ENCODE measurements at places on chromosomes 7 and 10.

- no peak for DNase-seq
Observed at GRCh38 chr7:155792999-155793560, 19.2 kb downstream of the SHH start.

GRCh38 chr10:59677253-59677831 is 32.3 kb downstream of the SLC16A9 start:
- no peak for DNase-seq

DNA sequence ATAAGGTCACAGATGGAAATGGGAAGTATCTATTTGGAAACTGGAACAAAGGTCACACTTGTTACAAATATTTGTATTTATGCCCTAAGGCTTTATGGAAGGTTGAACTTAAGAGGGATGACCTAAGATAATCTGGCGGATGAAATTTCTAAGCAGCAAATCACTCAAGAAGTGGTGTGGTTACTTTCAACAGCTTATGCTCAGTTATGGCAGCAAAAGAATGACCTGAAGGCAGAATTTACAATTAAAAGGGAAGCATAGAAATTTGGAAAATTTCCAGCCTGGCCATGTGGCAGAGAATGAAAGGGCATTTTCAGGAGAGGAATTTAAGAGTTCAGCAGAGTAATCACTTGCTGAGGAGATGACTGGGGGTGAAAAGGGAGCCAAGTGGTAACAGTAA is 95.8 kb upstream of the TNS3 start:
- DNase-seq: no peak

GRCh38 chr7:45174328-45174610 is 16.7 kb downstream of the RAMP3 start:
- no peak for DNase-seq

DNA sequence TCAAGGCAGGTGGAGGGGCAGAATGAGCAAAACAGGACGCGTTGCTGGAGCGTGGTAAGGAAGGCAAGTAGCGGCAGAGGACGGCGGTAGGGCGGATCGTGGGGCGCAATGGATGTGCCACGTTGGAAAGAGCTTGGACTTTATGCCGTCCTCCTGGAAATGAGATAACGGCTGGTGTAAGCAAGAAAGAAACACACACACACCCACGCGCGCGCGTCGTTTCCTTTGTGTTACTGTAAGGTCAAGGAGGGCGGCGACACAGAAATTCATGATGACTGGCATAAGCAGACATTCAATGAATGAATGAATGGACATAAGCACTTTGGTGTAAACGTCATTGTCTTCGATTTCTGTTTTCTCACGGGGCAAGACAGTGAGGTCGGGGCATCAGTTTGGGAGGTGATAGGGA is 683 bp upstream of the ENTPD7 start:
- peak; percentile 3 for DNase-seq

DNA sequence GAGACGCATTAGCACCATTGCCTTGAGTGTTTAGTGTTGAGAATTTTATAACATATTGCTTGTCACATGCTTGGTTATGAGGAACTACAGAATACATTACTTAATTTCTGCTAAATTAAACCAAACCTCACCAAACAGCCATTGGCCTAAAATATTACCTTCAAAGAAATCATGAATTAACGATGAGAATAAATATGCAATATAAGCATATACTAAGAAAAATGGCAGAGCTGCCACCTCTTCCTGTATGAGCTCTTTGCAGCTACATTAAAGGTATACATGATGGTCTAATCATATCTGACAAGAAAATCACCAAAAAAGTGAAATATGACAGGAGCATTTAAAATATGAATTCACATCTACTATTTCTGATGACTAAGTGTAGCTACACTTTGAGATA is 5.2 kb upstream of the RHEB start:
- DNase-seq: no peak

DNA sequence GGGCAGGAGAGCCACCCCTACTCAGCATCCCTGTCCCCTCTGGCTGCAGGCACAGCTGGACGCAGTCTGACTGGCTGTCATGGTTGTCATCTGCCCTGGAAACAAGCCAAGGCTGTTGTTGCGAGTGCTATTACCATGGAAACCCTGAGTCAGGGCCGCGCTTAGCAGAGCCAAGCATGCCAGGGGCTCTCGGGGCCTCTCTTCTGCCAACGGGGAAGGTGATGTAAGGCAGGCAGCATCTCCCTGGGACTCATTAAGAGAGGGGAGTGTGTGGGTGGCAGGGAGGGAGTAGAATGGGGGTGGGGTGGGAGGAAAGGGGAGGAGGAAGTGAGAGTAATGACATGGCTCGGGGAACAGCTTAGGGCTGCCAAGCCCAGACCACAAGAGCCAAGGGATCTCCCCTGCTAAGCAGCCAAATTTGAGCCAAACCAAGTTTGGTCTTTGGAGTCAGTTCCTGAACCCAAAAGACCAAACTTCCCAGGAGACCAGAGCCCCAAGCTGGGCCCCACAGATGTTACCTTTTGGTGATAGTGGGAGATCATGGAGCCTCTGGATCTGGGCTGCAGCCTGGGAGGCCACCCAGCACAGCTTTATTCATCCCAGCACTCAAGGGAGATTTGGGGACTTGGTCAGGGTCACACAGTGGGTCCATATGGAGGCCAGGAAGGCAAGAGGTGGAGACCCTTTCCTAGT is 67.6 kb downstream of the TMEM130 start:
- no peak for DNase-seq

GRCh38 chr7:114879554-114879953 is 42.3 kb upstream of the MDFIC start:
- DNase-seq: no peak

DNA sequence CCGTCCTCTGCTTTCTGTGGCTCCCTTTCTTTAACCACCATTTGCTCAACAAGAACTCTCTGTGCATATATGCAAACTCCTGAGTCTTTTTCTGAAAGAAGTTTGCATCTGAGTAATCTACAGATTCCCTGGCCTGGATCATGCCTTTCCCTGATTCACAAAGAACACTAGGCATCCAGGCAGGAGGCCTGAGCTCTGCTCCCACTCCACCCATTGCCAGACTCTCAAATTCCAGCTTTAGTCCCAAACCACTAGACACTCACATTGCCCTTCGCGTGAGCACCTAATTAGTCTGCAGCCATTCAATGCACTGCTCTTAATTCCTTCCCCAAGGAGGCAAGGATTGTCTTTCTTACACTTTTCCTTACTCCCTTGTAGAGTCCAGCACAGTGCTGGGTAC is 60.9 kb downstream of the ABCC2 start:
- DNase-seq: no peak

- no peak for DNase-seq
Observed at GRCh38 chr10:127452568-127452967, 96.5 kb upstream of the NPS start.

DNA sequence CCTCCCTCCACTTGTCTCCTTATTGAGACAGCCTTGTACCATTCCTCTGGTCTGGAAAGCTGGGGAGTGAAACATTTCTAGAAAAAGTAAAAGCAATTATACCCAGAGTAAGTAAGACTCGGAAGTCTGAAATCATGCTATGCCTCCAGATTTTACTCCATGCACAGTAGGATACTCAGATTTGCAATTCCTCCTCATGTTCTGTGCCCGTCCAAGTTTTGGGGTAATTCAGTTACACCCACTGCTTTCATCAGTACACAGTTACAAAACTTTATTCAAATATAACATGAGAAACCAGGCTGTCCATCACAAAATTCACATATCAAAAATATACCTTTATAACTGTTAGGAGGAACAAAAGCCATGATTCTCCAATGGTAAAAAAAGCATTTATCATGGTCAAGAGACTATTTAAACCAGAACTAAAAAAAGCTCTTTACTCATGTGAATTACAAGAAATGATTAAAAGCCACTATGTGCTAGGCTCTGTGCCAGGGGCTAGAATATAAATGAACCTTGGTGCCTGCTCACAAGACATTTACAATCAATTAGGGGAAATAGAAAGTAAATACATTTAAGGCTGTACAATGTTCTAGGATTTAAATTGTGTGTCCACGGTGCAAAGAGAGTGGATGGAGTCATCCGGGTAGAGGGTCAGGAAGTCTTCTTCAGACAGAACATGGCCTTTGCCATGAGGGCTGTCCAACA is 320.2 kb downstream of the ELMO1 start:
- no peak for DNase-seq

GRCh38 chr10:80281784-80282765 is 7.4 kb downstream of the MAT1A start:
- no peak for DNase-seq

DNA sequence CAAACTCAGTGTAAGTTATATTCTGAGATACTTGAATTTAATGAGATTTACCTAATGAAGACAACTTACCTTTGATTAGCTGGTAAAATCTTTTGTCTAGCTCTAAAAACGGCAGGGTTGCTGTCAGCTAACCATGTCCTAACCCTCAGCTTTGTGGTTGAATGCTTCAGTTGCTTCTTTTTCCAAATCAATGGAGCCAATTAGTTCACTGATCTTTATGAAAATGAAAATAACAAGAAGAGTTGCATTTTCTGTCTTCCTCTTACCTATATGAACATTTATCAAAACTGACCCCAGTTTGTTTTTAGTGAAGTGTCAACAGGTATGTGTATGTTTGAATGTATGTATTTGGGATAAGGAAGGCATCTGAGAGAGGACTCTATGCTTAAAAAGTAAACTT is 253.1 kb upstream of the MTPN start:
- DNase-seq: no peak

- no peak for DNase-seq
Observed at GRCh38 chr10:117226813-117227451, 14.0 kb upstream of the SLC18A2 start.

DNA sequence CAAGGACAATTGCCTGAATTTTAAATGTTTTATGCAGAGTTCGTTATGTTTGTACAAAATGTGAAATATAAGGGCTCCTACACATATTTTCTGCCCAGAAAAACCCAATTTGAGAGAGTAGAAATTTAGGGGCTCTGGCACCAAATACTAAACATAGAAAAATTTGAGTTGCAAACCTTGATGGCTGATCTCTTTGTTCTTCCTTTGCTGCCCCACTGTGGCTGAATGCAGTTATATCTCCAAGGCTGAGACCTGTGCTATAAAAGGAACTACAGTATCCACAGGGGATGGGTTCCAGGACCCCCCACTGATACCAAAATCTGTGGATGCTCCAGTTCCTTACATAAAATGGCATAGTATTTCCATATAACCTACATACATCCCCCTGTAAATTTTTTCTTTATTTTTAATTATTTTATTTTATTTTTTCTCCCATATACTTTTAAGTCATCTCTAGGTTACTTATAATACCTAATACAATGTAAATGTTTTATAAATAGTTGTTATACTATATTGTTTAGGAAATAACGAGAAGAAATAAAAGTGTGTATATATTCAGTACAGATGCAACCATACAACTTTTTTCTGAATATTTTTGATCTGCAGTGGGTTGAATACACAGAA is 22.5 kb downstream of the CFAP43 start:
- DNase-seq: no peak

GRCh38 chr7:47574482-47575329 is 7.2 kb downstream of the TNS3 start:
- DNase-seq: no peak

DNA sequence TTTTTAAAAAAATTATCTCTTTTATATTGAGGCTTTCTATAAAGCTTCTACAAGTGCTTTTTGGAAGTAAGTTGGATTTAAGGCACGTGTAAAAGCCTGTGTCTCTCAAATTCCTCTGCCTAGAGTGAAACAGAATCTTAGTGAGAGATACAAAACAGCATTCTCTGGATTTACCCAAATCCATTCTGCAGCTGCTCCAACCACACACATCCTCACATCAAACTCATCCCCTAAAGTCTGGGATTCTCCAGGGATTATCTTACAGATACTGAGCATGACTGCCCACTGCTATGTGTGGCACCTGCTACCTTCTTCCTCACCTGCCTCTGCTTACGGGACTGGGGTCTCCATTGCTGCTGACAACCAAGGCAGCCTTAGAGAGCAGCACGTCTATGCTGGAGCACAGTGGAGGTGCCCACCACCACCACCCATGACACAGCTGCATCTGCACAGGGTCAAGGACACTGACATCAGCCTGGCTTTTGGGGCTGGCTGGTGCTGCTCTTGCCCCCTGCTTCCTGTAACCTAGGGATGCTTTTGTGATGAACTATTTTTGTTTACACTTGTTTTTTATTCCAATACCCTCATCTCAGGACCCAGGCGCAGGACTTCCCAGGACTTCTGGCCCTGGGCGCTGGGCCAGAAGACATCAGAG is 139.2 kb upstream of the NAMPT start:
- DNase-seq: no peak

GRCh38 chr7:129123510-129123857 is 21.0 kb upstream of the TSPAN33 start:
- no peak for DNase-seq

DNA sequence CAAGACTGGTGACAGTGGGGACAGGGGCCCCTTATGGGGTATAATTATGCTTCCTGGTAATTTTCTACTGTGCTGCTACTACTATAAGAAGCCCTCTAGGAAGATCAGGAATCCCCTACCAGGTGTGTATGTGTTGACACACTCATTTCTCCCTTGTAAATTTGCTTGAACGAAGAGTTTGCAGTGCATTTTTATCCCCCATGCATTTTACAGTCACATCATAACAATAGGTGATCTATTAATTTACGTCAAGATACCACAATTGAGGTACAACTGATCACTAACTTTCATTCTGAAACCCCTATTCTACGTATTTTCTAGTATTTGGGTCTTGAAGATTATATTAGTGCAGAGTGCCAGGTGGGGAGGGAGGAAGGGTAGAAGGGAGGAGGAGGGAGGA is 252.2 kb downstream of the NSUN6 start:
- no peak for DNase-seq
